Stimulated activated CD8-positive, alpha-beta memory T cell treated with anti-CD3 and anti-CD28 coated beads, Interleukin-2, amount 100 ng/mL, for 1 hour (primary cell): ENCODE measurements at places on chromosomes 4 and X.

- no peak for DNase-seq
These were observed 67.8 kb upstream of the ETNPPL start for GRCh38 chr4:108830509-108831244.

GRCh38 chr4:68748181-68748991, 67.4 kb upstream of the UGT2B10 start:
- no peak for DNase-seq

- no peak for DNase-seq
These were observed 87.0 kb downstream of the RNF150 start for GRCh38 chr4:141046255-141046654.

DNA sequence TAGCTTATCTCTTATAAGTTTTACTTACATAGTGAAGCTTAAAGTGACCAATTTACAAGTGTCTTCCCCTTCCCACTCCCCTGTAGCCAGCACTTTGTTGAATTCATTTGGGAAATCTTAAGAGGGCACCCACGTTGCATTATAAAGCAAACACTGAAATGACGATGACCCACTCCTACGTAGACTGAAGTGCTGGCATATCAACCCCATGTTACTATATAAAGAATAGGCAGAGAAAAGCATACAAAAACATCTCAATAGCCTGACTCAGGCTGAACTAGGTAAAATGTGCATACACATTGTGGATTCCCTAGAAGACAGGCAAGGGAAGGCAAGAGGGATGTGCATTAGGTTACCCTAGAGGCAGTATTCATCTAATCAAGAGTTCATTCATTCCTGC, 313.4 kb downstream of the TENM3 start:
- DNase-seq: no peak

- DNase-seq: no peak
These were observed 17.5 kb downstream of the PLP1 start for GRCh38 chrX:103794119-103794518.

DNA sequence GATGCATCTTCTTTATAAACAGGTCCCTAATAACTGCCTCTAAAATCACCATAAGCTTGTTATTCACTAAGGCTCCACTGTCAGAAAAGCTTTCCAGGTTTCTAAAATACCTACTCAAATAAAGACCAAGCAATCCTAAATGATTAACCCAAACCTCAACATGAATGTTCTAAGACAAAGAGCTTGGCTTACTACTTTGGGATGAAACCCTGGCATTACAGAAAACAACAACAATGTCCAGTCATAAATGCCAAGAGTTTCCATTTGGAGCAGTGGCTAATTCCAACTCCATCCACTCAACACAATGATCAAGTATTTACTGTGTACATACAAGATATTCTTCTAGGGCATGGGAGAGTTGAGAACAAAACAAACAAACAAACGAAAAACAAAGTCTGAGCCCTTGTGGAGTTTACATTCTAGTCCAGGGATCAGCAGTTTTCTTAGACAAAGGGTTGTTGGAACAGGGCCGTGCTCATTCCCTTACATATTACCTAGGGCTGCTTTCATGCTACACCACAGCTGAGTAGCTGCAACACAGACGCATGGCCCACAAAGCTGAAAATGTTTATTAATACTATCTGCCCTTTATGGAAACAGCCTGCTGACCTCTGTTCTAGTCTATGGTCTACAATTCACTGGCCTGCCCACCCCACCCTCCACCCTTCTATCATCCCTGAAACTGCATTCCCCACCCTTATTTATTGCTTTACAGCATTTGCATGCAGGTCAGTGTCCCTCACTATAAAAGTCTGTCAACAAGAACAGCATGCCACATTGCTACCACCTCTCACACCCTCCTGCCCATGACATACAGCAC, 23.7 kb downstream of the ABCG2 start:
- DNase-seq: no peak

DNA sequence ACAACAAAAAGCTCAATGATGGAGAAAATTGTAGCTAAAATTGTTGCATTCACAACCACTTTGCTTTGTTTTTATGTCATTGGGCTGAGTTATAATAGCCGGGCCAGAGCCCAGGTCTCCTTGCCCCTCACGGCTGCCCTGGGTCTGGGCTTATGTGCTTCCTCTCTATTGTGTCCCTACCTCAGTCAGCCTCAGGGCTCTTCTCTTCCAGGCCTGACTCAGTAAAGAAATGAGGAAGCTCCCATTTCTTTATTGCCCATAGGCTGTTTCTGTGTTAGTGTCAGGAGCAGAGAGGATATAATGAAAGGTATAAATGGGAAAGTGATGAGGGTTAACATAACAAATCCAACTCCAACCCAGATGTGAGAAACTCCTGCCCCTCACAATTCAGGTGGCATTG, 18.0 kb downstream of the BST1 start:
- no peak for DNase-seq

- DNase-seq: no peak
These were observed 220.2 kb downstream of the ASMT start for GRCh38 chrX:1835056-1835455.

DNA sequence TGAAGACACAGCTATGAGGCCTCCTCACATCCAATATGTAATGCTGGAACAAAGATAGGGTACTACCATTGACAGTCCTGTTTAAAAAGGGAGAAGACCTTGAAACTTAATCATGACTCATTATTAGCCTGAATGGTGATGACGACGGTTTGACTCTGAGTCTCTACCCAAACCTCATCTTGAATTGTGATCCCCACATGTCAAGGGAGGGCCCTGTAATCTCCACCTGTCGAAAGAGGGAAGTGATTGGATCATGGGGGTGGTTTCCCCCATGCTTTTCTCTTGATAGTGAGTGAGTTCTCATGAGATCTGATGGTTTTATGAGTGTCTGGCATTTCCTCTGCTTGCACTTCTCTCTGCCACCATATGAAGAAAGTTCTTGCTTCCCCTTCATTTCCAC, 395.3 kb upstream of the CPEB2 start:
- no peak for DNase-seq

- DNase-seq: no peak
These were observed 20.5 kb upstream of the ZNF81 start for GRCh38 chrX:47815901-47816845.

- no peak for DNase-seq
These were observed 867 bp downstream of the TIFA start for GRCh38 chr4:112284662-112285411.

DNA sequence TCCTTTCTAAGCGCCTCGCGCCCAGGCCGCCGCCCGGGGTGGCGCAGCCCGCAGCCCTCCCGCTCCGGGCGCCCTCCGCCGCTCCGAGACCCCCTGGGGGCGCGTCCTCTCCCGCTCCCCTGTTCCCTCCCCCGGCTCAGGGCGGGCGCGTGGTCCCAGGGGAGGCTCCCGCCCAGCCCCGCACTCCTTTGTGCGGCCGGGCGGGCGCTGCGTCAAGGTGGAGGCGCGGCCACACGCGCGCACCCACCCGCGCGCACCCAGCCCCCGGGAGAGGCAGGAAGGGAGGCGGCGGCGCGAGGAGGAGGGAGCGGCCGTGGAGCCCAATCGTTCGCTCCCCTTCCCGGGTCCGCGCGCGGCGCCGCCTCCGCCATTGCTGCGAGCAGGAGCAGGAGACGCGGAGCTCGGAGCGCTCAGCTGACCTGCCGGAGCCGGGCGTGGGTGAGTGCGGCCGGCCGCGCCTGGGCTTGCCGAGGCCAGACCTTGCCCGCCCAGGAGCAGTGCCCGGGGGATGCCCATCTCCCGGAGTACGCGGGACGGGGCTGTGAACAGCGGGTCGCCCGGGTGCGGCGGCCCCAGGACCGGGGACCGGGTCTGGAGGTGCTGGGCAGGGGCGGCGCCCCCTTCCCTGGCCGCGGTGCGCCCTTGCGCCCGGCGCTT, at the start of gene NSG1:
Gene NSG1, plus strand, starts transcription at position 367 of the 657 bp plus-strand sequence. CDS start 528 bp downstream, outside the sequence.
- no peak for DNase-seq

DNA sequence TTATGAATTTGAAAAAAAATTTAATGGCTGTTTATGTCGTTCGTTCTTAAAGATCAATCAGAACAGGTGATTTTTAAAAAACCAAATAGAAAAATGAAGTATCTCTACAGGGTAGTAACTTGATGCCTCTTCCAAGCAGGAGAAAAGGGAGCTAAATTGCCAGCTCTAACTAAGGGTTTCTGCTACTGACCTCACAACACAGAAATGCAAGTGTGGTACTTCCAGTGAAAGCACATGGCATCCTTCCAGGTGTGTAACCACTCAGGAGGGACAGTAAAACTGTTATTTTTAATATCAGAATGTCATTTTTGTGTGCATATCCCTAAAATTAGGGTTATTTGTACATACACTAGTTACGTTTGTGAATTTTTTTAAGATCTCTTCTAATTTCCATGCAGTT, 116.8 kb upstream of the ZCCHC13 start:
- no peak for DNase-seq

DNA sequence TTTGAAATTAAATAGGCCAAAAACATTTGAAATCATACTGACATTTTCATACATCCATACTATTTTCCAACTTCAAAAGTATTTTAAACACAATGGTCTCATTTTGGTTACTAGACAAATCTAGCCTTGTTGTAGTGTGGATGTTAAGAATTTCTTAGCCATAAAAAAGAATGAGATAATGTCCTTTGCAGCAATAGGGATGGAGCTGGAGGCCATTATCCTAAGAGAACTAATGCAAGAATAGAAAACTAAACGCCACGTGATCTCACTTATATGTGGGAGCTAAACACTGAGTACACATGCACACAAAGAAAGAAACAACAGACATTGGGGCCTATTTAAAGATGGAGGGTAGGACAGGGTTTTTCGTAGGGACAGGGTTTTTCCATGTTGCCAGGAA, 153.8 kb downstream of the CCSER1 start:
- no peak for DNase-seq

DNA sequence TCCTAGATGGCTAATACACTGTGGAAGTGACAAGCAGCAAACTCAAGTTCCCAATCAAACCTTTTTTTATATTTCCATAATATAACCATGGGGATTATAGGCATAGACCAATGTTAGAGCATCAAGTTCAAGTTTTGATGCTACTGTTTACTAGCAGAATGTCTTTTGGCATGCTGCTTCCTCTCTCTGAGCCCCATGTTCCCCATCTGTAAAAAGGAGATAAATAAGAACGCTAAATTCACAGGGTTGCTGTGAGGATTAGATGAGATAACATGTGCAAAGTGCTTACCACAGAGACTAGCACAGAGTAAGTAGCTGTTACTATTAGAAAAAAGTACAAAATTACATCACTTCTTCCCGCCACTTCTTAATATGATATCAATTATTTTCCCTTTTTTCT, 18.0 kb downstream of the MBNL3 start:
- DNase-seq: no peak

GRCh38 chr4:146846882-146847281, 98.8 kb downstream of the TTC29 start:
- no peak for DNase-seq

DNA sequence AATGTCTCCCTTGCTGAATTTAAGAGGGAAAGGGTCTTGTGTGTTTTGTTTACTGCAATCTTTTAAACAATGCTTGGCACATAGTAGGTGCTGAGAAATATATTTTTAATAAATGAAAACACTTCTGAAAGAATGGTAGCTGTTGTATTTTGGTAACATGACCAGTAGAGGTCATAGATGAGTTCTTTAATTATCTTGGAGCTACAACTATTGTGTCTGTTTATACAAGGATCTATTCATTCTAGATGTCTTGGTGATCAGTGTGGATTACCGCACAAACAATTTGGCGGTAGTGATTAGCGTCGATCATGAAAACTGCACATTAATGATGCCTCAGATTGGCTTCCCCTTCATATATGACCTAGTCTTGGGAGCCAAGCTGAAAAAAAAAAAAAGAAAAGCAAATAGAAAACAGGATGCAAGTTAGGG, 21.4 kb upstream of the SCRG1 start:
- DNase-seq: no peak

DNA sequence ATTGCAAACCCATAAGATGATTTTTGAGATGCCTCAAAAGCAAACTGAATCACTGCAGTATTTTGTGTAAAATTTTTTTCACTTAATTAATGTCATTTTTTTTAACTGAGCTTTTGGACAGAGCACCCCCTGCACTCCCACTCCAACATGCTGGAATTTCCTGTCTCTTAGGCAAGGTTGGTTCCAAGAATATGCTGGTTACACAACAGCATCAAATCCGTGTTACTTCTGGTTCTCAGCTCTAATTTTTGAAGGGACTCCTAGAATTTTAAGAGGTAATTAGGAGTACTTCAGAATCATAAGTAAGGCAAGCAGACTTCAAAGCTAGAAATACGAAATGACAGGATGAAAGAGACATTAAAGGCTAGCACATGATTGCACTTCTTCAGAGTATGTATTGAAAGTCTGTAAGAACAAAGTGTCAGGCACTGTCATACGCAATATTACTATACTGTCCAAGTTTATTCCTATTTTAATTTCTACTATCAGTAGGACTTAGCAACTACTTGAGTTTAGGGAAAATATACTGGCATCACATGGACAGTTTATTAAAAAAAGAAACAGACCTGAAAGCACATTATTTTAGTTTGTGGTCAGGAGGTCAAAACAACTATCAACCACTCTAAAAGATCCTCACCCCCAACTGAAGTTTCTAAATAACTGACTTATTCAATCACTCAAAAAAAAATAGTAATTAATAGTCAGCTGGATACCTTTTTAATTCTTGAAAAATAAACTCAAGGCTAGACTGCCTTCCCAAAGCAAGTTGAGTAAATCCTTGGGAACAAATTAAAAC, 1.6 kb upstream of the JCHAIN start:
- no peak for DNase-seq

GRCh38 chr4:149923736-149924135, 108.1 kb upstream of the IQCM start:
- DNase-seq: no peak

- DNase-seq: no peak
These were observed 1566.5 kb upstream of the PCDH7 start for GRCh38 chr4:29153642-29154041.

DNA sequence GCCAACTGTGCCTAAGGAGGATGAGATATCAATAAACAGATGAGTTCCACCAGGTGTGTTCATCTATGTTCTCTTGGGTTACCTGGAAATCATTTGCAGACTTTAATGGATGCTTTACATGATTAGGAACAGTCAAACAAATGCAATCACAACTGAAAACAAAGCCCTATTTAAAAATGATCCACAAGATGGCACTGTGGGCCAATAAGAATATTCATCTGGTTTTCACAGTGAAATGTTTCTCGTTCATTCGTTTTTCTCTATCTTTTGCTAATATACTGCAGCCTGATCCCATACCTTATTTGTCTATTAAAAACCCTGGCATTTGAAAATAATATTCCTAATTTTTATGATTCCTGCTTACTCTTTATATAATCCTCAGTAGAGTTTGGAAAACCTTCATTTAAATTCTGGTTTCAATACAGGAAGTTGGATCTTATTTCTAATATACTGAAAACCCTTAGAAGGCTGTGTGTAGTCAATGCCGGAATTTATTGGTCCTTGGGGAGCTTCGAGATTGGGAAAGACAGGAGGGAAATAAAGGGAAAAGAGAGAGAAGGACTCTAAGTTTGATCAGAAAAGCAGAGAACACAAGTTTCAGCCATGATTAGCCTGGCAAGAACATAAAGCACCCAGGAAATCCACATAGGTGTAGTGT, 63.8 kb upstream of the TAPT1 start:
- DNase-seq: no peak

- no peak for DNase-seq
These were observed 847 bp downstream of the PI4K2B start for GRCh38 chr4:25234390-25235370.
